ENCODE measurements at places on chromosomes 1 and 21.

GRCh38 chr1:230268371-230269170 is 157.6 kb downstream of the PGBD5 start:
- DNase-seq = no peak

DNA sequence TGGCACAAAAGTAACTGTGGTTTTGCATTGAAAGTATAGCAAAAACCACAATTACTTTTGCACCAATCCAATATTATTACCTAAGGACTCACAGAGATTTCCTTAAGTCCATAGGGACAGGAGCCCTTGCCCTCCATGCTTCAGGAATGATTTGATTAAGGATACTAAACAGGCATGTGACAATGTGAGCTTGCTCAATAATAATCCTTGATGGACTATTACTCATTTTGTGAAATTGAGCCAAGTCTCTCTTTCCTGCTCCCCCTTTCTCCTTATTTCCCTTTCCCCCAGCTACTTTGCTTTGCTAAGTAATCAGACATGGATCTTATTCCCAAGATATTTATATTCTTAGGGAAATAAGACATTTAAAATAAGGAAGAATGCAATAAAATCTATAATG is 21.6 kb upstream of the RGL1 start:
- DNase-seq = no peak

DNA sequence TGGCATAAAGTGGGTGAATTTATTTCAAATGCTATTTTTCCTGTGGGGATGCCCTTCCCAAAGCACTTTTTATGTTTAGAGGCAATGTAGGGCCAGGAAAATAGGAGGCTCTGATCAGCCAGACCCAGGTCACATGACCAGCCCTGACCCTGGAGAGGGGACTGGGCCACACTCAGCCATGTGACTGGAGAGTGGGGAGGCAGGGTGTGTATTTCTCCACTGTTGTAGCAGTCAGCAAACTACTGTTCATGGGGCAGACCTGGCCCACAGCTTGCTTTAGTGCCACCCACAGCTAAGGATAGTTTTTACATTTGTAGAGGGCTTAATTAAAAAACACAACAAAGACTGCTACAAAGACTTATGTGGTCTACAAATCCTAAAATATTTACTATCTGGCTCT is 153.8 kb downstream of the ACTL8 start:
- no peak for DNase-seq

DNA sequence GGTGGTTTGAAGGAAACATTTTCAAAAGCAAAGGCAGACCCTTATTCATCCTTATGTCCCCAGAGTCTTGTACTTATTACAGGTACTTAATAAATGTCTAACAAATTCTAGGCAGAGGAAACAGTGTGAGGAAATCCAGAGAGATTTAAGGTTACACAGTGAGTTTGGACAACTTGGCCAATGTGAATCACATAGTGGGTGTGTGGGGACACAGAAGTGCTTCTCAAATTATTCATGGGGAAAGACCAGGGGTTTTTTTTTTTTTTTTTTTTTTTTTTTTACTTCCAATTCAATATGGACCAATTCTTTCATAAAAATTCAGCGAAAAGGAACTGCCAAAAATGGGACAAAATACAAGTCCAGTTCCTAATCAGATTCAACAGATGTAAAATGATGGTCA is 15.1 kb downstream of the GNG12 start:
- no peak for DNase-seq

- DNase-seq = no peak
These were observed 1.9 kb downstream of the AGO1 start for GRCh38 chr1:35884934-35885333.

DNA sequence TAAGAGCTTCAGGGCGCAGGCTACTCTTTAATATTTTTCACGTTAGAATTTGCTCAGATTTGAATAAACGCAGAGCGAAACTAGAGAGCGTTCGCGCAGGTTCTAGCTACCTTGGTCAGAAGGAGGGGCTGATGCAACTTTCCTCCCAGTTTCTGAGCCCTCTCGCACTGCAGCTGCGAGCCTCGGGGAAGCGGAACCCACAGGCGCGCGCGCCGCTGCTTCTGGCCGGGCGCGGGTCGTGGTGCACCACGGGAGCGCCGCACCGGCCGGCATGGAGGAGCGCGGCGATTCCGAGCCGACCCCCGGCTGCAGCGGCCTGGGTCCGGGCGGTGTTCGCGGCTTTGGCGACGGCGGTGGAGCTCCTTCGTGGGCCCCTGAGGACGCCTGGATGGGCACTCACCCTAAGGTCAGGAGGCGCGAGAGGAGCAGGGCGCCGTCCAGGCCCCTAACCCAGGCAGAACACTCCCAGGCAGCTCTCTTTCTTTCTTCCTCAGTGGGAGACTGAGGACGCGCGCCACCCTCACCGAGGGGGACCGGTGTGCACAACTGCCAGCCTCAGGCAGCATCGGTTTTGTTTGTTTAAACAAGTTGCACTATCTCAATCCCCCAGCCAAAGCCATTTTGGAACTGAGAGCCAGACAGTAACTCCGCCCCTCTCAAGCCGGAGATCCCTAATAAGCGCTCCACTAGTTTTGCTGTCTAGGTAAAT is at the start of gene TSEN15:
TSEN15 (plus strand) TSS at position 246 of the 709 bp plus-strand sequence; CDS start at position 272, 26 bp downstream.
- DNase-seq = peak; percentile 84

GRCh38 chr1:23644555-23644866 is 47.1 kb upstream of the RPL11 start:
- DNase-seq = no peak

DNA sequence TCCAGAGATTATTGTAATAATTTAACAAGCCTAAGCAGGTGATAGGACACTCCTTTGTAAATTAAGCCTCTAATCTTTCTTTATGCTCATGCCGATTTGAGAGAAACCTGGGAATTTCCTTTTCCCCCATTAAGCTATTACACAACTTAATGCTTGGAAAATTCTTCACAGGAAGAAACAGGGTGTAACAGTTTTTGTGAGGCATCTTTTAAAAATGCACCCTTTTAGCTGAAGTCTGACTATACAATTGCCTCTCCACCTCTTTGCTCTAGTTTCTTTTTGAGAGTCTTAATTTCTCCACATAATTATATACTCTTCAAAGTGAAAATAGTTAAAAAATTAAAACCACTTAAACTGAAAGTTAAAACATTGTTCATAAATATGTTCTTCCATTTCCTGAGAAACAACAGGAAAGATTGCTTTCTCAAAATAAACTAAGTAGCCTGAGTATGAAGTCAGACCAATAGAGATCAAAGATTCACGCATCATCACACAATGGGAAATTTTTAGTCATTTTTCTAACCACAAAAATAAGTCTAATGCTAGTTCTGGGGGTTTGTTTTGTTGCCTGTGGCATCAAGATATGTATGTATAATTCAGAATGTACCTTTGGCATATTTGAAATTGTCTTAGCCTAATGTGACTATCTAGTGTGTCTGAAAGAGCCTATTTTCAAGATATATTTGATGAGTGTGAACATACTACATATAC is 34.7 kb downstream of the LRRC8D start:
- DNase-seq = no peak

DNA sequence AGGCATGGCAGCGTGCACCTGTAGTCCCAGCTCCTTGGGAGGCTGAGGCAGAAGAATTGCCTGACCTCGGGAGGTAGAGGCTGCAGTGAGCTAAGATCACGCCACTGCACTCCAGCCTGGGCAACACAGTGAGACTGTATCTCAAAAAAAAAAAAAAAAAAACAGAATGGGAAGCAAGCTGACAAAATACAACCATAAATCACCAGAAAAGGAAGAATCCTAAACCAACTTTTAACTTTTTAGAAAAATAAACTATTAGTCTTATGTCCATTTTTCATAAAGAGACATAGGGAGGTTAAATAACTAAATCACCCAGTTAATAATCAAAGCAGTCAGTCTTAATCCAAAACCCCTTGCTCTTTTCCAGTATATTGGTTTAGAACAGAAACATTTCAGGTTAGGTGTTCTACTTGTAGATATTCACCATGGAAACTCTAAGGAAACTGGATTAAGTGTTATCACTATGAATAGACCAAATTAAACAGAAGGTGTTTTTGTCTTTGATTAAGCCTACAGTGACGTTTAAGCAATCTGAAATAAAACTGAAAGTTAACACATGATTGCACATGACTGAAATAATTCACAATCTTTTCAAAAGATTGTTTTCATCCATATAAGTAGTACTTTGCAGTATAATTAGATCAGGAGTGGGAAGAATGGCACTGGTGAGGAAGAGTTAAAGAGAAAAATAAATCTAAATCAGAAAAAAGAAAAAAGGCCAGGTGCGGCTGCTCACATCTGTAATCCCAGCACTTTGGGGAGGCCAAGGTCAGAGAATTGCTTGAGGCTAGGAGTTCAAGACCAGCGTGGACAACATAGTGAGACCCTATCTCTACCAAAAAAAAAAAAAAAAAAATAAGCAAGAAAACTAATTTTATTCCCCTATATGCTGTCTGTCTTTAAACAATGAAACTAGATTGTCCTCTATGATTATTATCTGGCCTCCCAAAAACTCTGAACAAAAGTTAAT is 9.6 kb downstream of the CDC42BPA start:
- no peak for DNase-seq

DNA sequence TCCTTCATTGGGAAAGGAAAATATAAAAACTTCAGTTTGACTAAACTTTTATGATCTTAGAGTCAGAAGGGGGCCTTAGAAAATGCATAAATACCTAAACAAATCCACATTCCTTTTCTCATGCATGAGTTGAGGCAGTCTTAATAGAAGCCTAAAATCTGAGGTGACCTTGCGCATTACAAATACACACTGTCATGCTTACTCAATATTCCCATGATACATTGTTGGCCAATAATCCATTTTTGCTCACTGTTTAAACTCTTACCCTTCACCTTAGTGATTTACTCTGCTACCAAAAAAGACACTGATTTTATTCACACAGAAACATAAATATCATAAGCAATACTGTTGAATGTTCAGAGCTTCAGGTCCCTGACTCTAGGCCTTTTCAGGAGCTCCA is 19.1 kb upstream of the TMCO1 start:
- no peak for DNase-seq

DNA sequence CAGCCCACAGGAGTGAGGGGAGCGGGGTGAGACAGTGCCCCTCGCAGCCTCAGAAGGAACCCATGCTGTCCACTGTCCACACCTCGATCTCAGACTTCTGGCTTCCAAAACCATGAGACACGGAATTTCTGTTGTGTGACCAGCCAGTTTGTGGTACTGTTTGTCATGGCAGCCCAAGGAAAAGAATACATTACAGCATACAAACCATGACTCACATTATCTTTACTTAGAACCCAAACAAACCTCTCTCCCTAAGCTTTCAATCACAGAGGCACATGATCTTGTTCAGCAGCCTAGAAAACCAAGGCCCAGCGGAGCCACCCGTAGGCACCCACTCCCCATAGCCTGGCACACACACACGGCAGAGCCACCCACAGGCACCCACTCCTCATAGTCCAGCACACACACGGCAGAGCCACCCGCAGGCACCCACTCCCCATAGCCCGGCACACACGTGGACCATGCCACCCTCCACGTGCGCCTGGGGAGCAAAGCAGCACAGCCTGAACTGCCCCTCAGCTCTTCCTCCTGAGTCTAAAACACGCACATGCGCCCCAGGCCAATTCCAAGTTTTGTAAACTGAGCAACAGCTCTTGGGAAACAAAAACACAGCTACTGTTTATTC is 458 bp upstream of the KRTAP10-4 start:
- DNase-seq = peak; percentile 19

GRCh38 chr1:91672601-91673161 is 172.0 kb downstream of the CDC7 start:
- DNase-seq = peak; percentile 47

- no peak for DNase-seq
These were observed 5.6 kb downstream of the PRELP start for GRCh38 chr1:203481196-203481595.

DNA sequence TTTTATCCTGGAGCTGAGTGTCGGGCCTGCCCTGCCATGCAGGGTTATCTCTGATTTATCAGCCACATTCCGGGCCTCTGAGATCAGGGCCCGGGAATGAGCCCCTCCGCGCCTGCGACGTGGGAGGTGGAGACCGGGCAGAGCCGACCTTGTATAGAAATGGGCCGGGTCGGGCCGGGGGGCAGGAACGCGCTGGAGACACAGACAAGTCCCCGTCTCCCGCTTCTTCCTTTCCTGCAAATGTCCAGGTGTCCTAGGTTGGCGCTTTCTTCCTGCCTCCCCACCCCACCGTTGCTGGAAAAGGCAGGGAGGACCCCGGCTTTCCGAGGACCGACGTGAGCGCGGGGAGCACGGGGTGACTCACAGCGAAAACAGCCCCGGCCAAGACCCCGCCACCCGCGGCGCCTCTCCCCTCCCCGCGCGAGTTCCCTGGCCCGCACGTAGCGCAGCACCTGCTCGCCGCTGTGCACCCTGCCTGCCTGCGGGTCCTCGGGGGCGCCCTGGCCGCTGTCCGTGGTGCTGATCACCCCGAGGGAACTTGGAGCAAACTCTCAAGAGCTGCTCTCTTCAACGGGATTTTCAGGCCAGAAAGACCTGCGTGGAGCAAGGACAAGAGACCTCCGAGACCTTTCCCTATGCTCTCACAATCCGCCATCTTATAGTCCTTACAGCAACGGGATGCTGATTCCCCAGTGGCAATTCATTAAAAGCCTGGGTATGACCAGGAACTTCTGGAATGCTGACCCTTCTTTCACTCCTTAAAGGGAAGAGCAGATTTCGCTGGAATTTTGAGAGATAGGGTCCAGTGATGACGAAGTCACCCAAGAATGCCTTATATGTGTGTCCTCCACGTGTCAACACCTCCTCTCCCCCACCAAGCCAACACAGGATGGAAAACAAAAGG is 475 bp upstream of the NPPB start:
- DNase-seq = peak; percentile 84

- no peak for DNase-seq
These were observed 8.6 kb upstream of the CHI3L2 start for GRCh38 chr1:111218701-111219556.

- DNase-seq = no peak
These were observed 1.7 kb upstream of the SIM2 start for GRCh38 chr21:36697060-36697850.

- DNase-seq = no peak
These were observed 66.9 kb downstream of the PAX7 start for GRCh38 chr1:18697541-18697940.

- no peak for DNase-seq
These were observed 16.9 kb upstream of the GRHL3 start for GRCh38 chr1:24302209-24302611.

- DNase-seq = no peak
These were observed 177.6 kb downstream of the RASAL2 start for GRCh38 chr1:178271471-178271870.

DNA sequence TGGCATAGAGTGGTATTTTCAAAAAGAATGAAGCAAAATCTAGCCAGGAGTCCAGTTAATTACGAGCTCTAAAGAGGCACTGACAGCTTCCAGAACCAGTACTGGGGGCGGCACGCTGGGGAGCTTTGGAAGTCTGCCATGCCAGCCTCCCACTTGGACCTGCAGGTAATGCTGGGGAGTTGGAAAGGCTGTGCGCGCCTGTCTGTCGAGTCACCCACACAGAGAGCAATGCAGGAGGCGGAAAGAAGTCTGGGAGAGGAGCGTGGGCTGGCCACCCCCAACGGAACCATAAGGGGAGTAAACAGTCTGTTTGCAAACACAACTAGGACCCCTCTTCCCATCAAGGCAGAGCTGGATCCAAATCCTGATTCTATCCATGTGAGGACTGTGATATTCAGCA is 84.5 kb downstream of the BEND5 start:
- no peak for DNase-seq

- DNase-seq = peak; percentile 69
These were observed 71.0 kb downstream of the CD46 start for GRCh38 chr1:207822602-207823451.
